Aorta (tissue), 5 donors: ENCODE measurements at places on chromosomes 11 and 22. TPM values are rescaled to one million over a fixed set of nuclear protein-coding genes. Genes with fewer than 3 reads are reported as not detected.
A peak's percentile ranks its signal among the peaks of the same experiment; 100 is the strongest.

- H3K27ac ChIP-seq: no peak overlapping the region
- no peaks in the 10 kb centered on the region for H3K27me3 ChIP-seq
- no peaks in the 10 kb centered on the region for H3K4me1 ChIP-seq
- DNase-seq: peak; percentile 36
- H3K4me3 ChIP-seq: no peak overlapping the region
- H3K36me3 ChIP-seq: no peaks in the 10 kb centered on the region
These were observed 1.9 kb downstream of the DERL3 start for GRCh38 chr22:23836692-23837495.

DNA sequence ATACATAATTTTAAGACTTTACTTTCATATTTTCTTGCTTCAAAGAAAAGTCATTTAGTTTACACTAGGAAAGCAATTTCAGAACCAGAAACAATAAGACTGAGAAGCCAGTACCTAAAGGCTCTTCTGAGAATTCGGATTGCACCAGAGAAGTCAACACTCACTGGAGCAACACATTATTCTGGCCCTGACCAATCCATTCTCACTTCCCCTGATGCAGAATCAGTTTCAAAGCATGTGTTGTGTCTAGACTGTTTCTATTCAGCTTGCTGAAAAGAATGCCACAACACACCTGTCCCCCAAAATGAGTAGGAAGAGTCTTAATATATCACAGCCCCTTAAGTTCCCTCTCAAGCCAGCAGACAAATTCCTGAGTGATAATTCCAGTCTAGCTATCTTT is 1074.3 kb upstream of the TENM4 start:
- DNase-seq: no peak
- peaks cover 1% of the 10 kb centered on the region for H3K27me3 ChIP-seq
- no peak overlapping the region for H3K27ac ChIP-seq
- no peak overlapping the region for H3K4me3 ChIP-seq
- H3K36me3 ChIP-seq: no peaks in the 10 kb centered on the region
- no peaks in the 10 kb centered on the region for H3K4me1 ChIP-seq

DNA sequence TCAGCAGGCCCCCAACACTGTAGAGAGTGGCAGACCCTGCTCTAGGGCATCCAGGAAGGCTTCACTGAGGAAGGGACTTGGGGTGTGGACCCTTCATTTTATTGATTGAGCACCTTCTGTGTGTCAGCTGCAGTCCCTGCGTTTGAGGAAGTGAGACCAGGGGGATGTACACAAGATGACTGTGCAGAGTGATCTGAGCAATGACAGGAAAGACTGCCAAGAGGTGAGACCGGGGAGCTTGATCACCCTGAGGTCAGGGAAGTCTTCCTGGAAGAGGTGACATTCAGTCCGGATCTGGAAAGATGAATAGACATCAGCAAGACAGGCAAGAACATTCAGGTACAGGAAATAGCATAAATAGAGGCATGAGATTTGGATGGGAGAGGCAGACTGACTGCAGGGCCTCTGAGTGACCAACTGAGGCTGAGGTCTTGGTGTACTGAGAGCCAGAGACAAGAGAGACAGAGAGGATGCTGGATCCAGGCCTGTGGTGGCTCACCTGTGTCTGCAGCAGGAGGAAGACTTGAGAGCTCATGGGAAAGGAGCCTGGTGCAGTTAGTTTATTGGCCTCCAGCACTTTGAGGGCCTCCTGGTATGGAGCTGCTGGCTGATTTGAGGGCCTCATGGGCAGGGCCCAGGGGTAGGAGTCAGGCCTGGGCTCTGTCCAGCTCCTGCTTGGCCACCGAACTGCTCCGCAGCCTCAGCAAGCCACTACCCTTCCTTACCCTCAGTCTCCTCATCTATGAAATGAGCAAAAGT is 5.2 kb downstream of the DGAT2 start:
- H3K4me1 ChIP-seq: no peaks in the 10 kb centered on the region
- DNase-seq: peak; percentile 13
- no peak overlapping the region for H3K27ac ChIP-seq
- H3K4me3 ChIP-seq: no peak overlapping the region
- H3K27me3 ChIP-seq: no peaks in the 10 kb centered on the region

GRCh38 chr11:63841554-63841953 is 2.6 kb downstream of the MARK2 start:
- H3K4me1 ChIP-seq: peaks cover 6% of the 10 kb centered on the region
- H3K36me3 ChIP-seq: no peaks in the 10 kb centered on the region
- H3K27ac ChIP-seq: no peak overlapping the region
- H3K4me3 ChIP-seq: no peak overlapping the region
- H3K27me3 ChIP-seq: no peaks in the 10 kb centered on the region

DNA sequence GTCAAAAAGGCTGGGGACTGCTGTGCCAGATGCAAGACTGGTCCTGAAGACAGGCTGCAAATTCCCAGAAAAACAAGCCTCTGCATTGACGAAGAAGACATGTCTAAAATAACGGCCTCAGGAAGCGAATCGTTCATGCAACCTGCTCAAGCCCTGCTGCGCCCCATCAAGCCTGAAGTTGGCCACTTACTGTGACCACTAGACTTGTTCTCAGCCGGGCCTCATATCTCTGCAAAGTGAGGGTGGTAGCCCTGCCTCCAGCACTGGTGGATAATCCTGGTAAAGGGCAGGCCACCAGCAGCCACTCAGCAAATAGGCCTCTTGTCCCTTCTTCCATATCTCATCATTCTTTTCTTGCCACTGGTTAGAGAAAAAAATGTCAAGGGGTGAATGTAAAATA is 11.8 kb downstream of the LTO1 start:
- no peak overlapping the region for H3K4me3 ChIP-seq
- H3K27ac ChIP-seq: no peak overlapping the region

- H3K27me3 ChIP-seq: no peaks in the 10 kb centered on the region
- H3K36me3 ChIP-seq: no peaks in the 10 kb centered on the region
- H3K4me3 ChIP-seq: no peak overlapping the region
- DNase-seq: no peak
These were observed 590 bp downstream of the SLCO2B1 start for GRCh38 chr11:75151346-75152047.

- no peak for DNase-seq
- H3K27ac ChIP-seq: no peak overlapping the region
- no peaks in the 10 kb centered on the region for H3K36me3 ChIP-seq
- H3K27me3 ChIP-seq: no peaks in the 10 kb centered on the region
- no peak overlapping the region for H3K4me3 ChIP-seq
- no peaks in the 10 kb centered on the region for H3K4me1 ChIP-seq
These were observed 1083.1 kb downstream of the LRRC4C start for GRCh38 chr11:40376331-40376730.

DNA sequence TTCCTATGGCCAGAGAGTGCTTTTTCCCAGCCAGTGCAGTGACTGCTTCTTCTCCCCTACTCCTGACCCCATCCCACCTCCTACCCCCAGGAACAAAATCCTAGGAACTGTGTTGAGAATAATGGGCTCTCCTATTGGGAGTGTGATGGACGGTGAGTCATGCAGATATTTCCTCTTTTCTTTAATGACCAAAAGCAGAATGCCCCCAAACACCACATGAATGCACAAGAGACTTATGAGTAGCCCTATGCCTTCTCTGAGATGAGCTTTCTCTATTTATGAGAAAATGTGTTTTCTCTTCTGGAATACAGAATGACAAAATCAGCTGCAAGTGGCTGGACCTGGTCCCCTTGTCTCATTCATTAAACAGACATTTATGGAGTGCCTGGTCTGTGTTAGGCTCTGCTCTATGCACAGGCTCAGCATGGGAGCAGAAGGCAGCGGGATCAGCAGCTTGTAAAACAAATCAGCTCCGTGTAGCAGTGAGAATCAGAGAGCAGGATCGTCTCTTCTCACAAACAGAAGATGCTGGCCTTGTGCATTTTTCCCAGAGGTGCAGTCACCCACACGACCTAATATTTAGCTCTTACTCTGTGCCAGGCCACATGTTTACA is 47.5 kb upstream of the GALNT18 start:
- H3K27me3 ChIP-seq: no peaks in the 10 kb centered on the region
- H3K36me3 ChIP-seq: no peaks in the 10 kb centered on the region
- H3K4me1 ChIP-seq: no peaks in the 10 kb centered on the region

GRCh38 chr22:49213731-49214352 is 613.8 kb downstream of the BRD1 start:
- no peak overlapping the region for H3K4me3 ChIP-seq
- no peak overlapping the region for H3K27ac ChIP-seq
- peaks cover 2% of the 10 kb centered on the region for H3K27me3 ChIP-seq
- no peaks in the 10 kb centered on the region for H3K36me3 ChIP-seq

DNA sequence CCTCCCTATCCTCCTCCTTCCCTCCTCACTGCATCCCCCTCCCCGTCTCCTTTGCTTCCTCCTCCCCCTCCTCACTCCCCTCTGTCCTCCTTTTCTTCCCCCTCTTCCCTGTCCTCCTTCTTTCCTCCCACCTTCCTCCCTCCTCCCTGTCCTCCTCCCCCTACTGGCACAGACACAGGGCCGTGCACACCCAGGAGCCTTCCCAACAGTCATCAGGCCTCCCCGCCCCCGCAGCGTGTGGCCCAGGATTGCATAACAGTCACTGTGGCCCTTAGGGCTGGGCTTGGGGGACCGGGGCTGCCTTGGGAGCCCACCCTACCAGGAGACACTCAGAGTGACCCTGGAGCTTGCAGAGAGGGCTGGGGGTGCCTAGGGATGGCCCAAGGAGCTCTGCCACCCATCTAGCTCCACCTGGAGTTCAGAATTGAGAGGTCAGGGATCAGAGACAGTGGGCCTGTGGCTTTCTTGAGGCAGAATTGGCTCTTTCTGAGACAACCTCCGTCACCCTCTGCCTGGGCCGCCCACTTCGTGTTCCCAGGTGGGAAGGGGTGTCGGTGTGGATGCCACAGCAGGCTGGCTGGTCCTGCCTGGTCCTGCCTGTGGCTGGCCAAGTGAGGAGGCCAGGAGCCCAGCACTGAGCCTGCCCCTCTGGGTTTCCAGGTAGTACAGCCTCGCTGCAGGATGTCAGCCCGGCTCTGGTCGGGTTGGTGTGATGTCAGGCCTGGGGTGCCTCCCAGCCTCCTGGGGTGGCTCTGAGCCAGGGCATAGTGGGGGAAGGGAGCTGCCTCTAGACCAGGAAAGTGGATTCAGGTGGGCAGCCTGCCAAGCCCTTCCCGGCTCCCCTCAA is 1.6 kb downstream of the SPI1 start:
- H3K4me1 ChIP-seq: no peaks in the 10 kb centered on the region
- no peaks in the 10 kb centered on the region for H3K36me3 ChIP-seq
- H3K27me3 ChIP-seq: no peaks in the 10 kb centered on the region
- H3K4me3 ChIP-seq: no peak overlapping the region
- DNase-seq: peak; percentile 83

DNA sequence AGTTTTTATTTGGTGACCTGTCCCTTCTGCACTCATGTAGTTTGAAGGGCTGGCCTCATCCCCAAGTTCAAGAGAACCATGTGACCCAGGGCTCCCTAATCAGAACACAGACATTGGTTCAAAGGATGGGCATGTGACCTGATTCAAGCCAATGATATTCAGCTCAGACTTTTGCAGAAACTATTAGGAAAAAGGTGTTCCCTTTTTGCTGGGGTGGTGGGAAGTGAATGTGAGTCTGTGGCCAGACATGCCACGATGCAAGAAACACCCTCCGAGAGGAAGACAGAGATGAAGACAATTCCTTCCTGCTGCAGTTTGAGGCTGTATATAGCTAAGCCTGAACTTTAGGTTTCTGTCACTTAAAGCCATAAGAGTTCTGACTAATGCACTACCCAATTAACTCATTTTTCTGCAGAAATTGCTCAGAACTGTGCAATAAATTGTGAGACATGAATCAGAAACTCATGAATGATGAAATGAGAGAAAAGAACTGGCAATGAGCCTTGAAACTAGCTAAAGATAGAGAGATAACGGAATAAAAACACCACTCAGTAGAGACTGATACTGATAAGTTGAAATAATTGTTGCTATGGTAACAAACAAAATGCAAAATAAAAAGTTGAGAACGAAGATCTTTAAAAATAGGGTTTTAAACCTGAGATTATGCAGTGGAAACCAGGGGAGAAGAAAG is 9.2 kb upstream of the MAPK1 start:
- no peaks in the 10 kb centered on the region for H3K27me3 ChIP-seq
- H3K4me1 ChIP-seq: no peaks in the 10 kb centered on the region
- peak overlapping the region; percentile 40 for H3K27ac ChIP-seq

GRCh38 chr11:30505603-30506002 is 80.5 kb downstream of the MPPED2 start:
- DNase-seq: no peak
- H3K27me3 ChIP-seq: no peaks in the 10 kb centered on the region

DNA sequence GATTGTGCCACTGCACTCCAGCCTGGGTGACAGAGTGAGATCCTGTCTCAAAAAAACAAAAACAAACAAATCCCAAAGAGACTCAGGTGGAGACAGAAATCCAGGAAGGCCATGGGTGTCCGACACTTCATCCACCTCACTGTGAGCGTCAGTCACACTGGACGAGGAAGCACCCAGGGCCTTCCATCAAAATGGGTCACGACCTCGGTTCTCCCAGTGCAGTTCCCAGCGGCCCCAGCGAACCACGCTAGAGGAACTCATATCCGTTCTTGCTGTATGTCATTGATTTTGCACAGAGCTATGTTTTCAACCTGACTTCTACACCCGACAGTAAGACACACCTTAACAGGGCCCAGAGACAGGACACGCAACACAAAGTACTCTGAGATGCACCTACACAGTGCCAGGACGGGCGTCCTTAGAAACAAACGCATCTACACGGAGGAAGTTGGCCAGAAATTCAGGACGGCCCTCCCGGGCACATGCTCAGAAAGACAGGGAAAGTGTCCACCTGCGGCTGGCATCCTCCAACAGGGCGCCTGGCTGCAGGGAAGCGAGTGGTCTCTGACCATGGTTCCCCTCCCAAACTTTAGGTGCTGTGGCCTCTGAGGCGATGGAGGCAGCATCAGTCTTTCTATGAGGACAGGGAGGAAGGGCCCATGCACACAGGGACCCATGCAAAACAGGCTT is 410.5 kb downstream of the CTTN start:
- no peak for DNase-seq
- H3K36me3 ChIP-seq: no peaks in the 10 kb centered on the region

GRCh38 chr11:101955701-101956100 is 39.4 kb upstream of the ANGPTL5 start:
- no peak for DNase-seq
- H3K36me3 ChIP-seq: peaks cover 3% of the 10 kb centered on the region
- no peaks in the 10 kb centered on the region for H3K4me1 ChIP-seq
- no peaks in the 10 kb centered on the region for H3K27me3 ChIP-seq
- H3K4me3 ChIP-seq: no peak overlapping the region

- no peaks in the 10 kb centered on the region for H3K36me3 ChIP-seq
- DNase-seq: no peak
- no peaks in the 10 kb centered on the region for H3K4me1 ChIP-seq
- no peak overlapping the region for H3K27ac ChIP-seq
- no peak overlapping the region for H3K4me3 ChIP-seq
These were observed 87.9 kb downstream of the BCR start for GRCh38 chr22:23268139-23268712.

- H3K36me3 ChIP-seq: no peaks in the 10 kb centered on the region
- no peak overlapping the region for H3K27ac ChIP-seq
- DNase-seq: peak; percentile 77
- no peaks in the 10 kb centered on the region for H3K27me3 ChIP-seq
- peaks cover 7% of the 10 kb centered on the region for H3K4me1 ChIP-seq
- no peak overlapping the region for H3K4me3 ChIP-seq
These were observed 40.7 kb upstream of the POU2AF1 start for GRCh38 chr11:111419641-111420327.

GRCh38 chr11:126317432-126317755 is 13.5 kb downstream of the DCPS start:
- peak overlapping the region; percentile 73 for H3K27ac ChIP-seq
- H3K27me3 ChIP-seq: no peaks in the 10 kb centered on the region
- H3K4me1 ChIP-seq: no peaks in the 10 kb centered on the region
- DNase-seq: no peak

IGSF9B gene
- total RNA-seq: 93.9 TPM

MMP13 gene
- total RNA-seq: not detected

RIMBP3B gene
- total RNA-seq: not detected

GLB1L3 gene
- not detected for total RNA-seq

OR52A1 gene
- not detected for total RNA-seq

SPON1 gene
- 36.9 TPM for total RNA-seq

PRG3 gene
- total RNA-seq: not detected

BCO2 gene
- total RNA-seq: 6.1 TPM
